Testis (tissue), 5 donors: ENCODE measurements at places on chromosomes 7 and 10. TPM values are rescaled to one million over a fixed set of nuclear protein-coding genes. Genes with fewer than 3 reads are reported as not detected.

DNA sequence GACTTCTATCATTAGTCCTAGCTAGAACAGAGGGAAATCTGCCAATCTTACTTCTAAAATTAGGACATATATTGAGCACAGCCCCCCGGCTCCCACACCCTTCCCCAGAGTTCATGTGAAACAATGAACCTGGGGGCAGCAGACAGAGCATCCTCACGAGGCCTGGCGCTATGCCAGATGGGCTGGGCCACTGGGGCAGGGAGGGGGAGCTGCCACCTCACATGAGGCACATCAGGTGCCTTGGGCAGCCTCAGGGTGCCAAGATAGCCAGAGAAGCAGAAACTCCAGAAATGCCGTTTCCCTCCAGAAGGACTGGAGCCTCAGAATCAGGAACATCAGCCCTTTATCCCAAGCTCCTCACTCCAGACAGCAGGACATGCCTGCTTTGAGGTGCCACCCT is 92.8 kb upstream of the LANCL2 start:
- no peak overlapping the region for H3K27ac ChIP-seq
- H3K27me3 ChIP-seq: no peaks in the 10 kb centered on the region
- H3K4me3 ChIP-seq: no peak overlapping the region
- no peaks in the 10 kb centered on the region for H3K4me1 ChIP-seq
- no peak for DNase-seq

DNA sequence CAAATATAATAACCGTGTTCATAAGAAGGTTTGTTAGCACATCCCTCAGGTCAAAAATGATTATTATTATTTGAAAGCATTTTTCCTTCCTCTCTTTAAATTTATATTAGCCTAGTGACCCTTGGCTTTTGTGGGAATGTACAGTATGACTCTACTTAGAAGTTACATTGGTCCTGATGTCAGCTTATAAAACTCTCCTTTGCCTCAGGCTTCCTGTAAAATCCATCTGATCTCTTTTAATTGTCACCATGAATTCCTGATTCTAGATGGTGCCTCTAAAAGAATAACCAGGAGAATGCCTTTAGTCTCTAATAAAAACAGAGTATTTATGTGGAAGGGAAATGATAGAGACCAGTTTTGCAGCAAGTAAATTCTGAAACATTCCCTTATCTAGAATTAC is 1134.4 kb downstream of the XPNPEP1 start:
- no peaks in the 10 kb centered on the region for H3K36me3 ChIP-seq
- no peaks in the 10 kb centered on the region for H3K27me3 ChIP-seq
- no peak for DNase-seq
- H3K4me1 ChIP-seq: peaks cover 10% of the 10 kb centered on the region

DNA sequence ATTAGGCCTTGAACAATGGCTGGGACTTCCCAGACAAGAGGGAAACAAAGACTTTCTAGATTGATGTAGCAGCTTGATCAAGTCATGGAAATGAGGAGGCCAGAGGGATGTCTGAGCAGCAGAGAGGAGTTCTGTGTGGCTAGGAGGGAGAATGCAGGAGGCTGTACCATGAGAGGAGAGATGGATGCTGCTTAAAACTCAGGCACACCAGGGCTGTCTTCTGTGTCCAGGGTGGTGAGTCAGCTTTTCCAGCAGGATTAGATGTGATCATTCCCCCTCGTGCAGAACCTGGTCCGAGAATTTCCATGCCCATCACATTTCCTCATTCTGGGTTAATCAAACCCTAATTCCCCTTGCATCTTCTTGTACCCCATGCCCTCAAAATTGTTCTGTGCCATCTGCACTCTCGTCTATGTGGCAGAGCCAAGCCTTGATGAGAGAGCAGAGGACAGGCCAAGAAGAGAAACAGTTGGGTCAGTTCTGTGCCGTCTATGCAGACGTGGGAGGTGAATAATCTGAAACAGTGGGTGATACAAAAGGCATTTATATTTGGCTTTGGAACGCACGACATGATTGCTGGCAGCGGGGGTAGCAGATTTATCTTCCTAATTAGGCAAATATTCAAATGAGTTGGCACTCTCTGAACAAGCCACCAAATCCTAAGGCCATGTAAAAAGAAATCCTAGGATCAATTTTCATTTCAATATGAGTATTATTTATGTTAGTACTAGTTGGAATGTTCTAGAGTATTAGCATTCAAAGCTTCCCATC is 160.7 kb downstream of the TMEM178B start:
- no peak overlapping the region for H3K4me3 ChIP-seq
- no peaks in the 10 kb centered on the region for H3K27me3 ChIP-seq
- no peak overlapping the region for H3K27ac ChIP-seq
- H3K36me3 ChIP-seq: no peaks in the 10 kb centered on the region
- no peaks in the 10 kb centered on the region for H3K4me1 ChIP-seq

DNA sequence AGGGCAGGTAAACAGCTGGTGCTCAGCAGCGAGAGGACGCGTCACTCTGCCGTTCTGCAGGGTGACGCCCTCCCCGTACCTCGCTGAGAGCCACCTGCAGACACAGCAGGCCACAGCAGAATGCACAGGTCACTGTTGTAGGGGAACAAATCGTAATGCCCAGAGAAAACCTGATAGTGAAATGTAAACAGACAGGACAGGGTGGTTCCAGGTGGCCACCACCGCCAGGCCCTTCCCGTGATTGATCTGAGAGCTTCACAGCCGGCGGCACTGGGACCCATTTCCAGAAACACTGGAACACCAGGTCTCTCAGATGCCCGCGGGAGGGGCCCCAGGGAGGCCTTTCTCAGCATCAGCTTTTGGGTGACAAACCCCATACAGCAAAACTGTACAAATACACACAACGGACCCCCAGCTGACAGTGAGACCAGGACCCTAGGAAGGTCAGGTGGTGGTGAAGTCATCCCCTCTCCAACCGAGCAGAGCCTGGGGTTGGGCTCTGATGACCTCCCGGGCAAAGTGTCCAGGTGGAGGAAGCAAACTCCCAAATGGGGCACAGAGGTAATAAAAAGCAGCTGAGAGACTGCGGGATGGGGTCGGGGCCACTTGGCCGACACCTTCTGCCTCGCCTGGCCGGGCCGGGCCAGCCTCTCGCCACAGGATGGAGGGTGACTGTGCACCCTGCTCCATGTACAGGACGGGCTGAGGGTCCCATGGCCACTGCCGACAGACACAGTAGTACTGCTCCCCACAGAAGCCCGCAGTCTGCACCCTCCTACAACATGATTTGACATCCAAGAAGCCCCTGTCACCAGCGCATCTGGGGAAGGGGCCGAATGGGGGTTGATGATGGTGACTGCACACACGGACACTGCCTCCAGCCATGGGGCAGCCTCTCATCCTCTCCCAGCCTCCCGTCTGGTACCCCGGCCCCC is 4.6 kb downstream of the BHLHA15 start:
- no peaks in the 10 kb centered on the region for H3K36me3 ChIP-seq
- no peak overlapping the region for H3K4me3 ChIP-seq
- no peak for DNase-seq
- no peak overlapping the region for H3K27ac ChIP-seq
- no peaks in the 10 kb centered on the region for H3K27me3 ChIP-seq

GRCh38 chr10:49207113-49207512 is 18.9 kb upstream of the TMEM273 start:
- no peak overlapping the region for H3K4me3 ChIP-seq
- DNase-seq: no peak
- no peak overlapping the region for H3K27ac ChIP-seq
- no peaks in the 10 kb centered on the region for H3K4me1 ChIP-seq
- H3K36me3 ChIP-seq: no peaks in the 10 kb centered on the region

GRCh38 chr10:128992770-128993169 is 474.3 kb upstream of the MGMT start:
- H3K36me3 ChIP-seq: no peaks in the 10 kb centered on the region
- no peaks in the 10 kb centered on the region for H3K4me1 ChIP-seq
- H3K27ac ChIP-seq: no peak overlapping the region
- H3K4me3 ChIP-seq: no peak overlapping the region
- no peaks in the 10 kb centered on the region for H3K27me3 ChIP-seq
- no peak for DNase-seq

- H3K27me3 ChIP-seq: no peaks in the 10 kb centered on the region
- no peaks in the 10 kb centered on the region for H3K36me3 ChIP-seq
- H3K4me3 ChIP-seq: no peak overlapping the region
- DNase-seq: no peak
Observed at GRCh38 chr10:15652117-15652516, 67.6 kb downstream of the ITGA8 start.

The ABCB1 gene
- 8.6 TPM for total RNA-seq

The OR13A1 gene
- 0.79 TPM for total RNA-seq

The ZMIZ2 gene
- 47.9 TPM for total RNA-seq

The UTF1 gene
- 17.2 TPM for total RNA-seq

The LGI1 gene
- total RNA-seq: 1.0 TPM
